ENCODE measurements at places on chromosomes 13 and 19.

GRCh38 chr19:47094557-47095475, 18.8 kb downstream of the ZC3H4 start:
- no peak for DNase-seq

- no peak for DNase-seq
Observed at GRCh38 chr13:79691826-79692225, 210.9 kb downstream of the NDFIP2 start.

GRCh38 chr19:12764698-12765097, 10.7 kb downstream of the HOOK2 start:
- DNase-seq: no peak

GRCh38 chr13:46008631-46009030, 43.9 kb downstream of the ZC3H13 start:
- no peak for DNase-seq

- DNase-seq: no peak
Observed at GRCh38 chr19:39410831-39411080, 1.7 kb upstream of the PLEKHG2 start.

GRCh38 chr19:1213391-1214286, 8.1 kb downstream of the STK11 start:
- peak; percentile 50 for DNase-seq

DNA sequence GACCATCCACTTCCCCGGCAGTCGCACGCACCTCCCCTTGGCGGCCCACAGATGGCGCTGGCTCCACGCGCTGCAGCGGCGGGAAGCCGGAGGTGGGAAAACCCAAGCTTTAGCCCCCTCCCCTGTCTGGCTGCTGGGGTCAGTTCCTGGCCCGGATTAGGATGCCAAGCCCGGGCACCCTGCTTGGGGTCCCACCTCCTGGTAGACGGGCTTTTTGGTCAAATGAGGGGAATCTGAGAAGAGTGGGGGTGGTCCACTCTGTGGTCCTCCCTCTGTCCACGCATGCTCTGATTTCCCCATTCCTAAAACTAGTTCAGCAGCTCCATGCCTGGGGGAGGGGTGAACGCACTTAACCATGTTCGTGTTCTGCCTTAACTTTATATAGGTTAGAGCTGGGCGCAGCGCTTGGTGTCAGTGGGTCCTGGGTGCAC, 8.1 kb upstream of the ADGRE2 start:
- DNase-seq: peak; percentile 52

DNA sequence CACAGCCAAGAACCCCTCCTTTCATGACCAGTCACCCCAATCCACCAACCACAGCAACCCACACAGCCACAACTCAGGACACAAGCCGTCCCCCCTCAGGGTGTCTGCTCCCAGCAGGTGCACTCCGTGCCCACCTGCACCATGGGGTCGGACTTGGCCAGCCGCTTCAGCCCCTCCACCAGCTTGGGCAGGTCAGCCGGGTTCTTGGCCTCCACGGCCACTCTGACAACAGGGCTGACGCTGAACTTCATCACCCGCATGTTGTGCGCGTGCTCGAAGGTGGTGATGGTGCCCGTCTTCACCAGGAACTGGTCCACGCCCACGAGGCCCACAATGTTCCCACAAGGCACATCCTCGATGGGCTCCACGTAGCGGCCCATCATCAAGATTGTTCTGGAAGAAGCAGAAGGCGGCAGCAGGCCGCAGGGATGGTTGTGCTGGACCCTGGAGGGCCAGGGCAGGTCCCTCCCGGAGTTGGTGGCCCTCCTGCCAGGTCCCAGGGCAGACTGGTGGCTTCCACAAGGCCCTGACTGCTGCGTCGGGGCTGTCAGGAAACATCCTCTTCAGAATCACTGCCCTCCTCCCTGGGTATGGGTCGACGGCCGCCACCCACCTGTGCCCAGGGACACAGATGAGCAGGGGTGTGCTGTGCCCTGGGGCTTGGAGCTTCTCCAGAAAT, 5.5 kb downstream of the EEF2 start:
- no peak for DNase-seq

- peak; percentile 99 for DNase-seq
Observed at GRCh38 chr19:41310033-41310831, at the start of gene CCDC97. Gene CCDC97 (plus strand): TSS chr19:41310172. CDS start chr19:41310311, 139 bp downstream.

- DNase-seq: no peak
Observed at GRCh38 chr19:51207747-51208146, 17.1 kb upstream of the CD33 start.

GRCh38 chr13:19157461-19157860, 24.2 kb downstream of the TUBA3C start:
- no peak for DNase-seq

GRCh38 chr19:33186431-33187182, 7.5 kb upstream of the LRP3 start:
- DNase-seq: no peak

- DNase-seq: no peak
Observed at GRCh38 chr13:97225533-97225932, 3.4 kb downstream of the MBNL2 start.

DNA sequence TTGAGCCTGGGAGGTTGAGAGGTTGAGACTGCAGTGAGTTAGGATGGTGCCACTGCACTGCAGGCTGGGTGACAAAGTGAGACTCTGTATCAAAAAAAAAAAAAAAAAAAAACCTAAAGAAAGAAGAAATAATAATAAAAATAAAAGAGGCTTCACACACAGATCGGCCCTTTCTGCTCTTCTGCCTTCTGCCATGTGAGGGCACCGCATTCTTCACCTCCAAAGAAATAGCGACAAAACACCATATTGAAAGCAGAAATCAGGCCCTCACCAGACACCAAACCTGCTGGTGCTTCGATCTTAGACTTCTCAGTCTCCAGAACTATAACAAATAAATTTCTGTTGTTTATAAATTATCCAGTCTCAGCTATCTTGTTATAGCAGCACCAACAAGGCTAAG, 3.0 kb downstream of the ZNF649 start:
- no peak for DNase-seq

GRCh38 chr13:43579321-43579720, 207.5 kb downstream of the ENOX1 start:
- no peak for DNase-seq

DNA sequence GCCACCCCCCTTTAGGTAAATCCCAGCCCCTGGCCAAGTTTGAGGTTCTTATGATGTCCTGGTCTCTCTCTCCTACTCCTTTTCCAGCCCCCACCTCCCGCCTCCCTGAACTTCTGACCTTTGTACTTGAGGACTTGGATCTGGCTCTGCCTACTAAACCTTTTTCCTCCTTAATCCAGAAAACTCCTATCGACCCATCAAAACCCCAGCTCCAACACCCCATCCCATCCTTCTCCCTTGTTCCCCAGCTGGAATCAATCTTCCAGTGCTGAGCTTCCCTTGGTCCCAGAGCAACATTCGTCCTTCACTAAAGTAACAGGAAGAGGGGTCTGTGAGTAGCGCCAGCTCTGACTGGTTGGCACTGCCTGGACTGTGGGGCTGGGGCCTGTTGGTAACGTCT, 17.3 kb upstream of the UQCR11 start:
- DNase-seq: no peak

DNA sequence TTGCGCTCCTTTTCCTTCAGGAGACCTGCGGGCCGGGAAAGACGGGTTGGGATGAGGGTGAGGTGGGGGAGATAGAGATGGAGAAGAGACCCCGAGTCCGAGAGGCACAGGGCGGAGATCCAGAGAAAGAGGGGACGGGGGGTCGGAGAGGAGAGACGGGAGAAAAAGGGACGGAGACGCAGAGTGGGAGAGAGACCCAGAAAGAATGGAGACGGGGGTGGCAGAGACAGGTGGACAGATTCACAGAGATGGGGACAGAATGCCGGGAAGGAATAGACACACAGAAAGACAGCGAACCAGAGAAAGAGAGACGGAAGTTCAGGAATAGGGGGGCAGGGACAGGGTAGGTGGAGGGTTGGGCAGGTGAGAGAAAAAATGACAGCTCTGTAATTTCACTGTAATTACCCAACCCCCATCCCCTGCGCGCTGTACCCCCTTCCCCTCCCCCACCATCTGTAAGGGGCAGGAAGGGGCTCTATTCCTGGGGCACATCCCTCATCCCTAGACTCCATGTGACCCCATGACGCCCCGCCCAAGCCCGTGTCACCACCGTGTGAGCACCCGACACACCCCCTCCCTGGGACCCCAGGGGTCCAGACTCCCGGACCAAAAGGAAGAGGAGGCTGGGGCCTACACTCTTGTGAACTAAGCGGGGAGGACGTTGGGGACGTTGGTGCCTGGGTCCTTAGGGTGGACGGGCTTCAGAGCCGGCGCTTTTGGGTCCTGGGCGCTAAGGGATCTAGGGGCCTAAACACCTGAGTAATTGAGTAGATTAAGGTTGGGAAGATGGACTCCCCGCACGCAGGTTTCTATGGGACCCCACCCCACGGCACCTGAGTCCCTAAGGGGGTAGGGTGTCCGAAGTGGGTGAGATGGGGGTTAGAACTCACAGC, 967 bp downstream of the DBP start:
- no peak for DNase-seq

DNA sequence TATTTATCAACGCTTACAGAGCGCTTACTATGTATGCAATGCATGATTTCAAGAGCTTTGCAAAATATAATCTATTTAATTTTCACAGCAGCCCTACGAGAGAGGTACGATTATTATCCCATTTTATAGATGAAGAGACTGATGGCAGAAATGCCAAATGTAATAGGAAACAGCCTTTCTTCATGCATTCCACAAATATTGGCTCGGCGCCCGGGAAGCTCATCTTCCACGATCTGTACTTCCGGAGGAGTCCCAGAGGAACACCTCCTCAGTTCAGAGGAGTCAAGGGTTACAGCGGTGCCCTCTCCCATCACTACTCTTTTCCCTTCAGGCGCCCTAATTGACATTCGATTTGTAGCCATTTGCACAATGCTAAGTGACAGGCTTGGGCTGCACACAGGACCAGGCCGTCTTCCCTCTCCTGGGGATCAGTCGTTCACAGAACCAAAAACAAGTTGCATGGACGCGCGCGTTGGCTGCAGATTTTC, 1.1 kb upstream of the ARHGAP35 start:
- no peak for DNase-seq

DNA sequence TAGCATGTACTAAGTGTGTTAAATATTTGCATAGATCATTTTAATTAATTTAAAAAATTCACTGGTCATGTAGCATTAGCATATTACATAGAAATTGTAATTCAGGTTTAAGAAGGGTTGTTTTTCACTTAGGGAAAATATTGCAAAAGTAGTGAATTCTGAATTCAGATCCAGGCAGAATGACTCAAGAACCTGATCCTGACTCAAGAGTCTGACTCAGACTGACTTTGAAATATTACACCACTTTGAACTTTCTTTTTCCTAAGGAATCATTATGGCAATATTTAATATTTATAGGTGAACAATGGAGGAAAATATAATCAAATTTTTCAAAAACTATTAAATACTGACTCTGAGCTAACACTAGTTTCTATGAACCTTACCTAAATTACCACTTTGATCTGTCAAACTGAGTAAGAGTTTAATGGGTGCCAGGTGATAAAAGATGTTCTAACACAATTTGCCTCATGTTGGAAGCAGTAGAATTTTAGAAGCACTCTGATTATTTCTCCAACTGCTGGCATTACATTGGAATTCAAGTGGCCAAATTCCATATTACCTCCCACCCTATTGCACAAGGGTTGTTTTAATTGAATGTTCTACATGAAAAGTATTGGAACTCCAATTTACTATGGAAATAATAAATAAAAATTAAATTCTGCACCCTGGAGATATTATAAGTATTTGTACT, 261.6 kb downstream of the SLITRK1 start:
- no peak for DNase-seq

- DNase-seq: no peak
Observed at GRCh38 chr19:40800339-40800996, 1.5 kb downstream of the EGLN2 start.

All from right kidney (tissue), 9 donors.